ENCODE measurements at places on chromosomes 11 and 22.

DNA sequence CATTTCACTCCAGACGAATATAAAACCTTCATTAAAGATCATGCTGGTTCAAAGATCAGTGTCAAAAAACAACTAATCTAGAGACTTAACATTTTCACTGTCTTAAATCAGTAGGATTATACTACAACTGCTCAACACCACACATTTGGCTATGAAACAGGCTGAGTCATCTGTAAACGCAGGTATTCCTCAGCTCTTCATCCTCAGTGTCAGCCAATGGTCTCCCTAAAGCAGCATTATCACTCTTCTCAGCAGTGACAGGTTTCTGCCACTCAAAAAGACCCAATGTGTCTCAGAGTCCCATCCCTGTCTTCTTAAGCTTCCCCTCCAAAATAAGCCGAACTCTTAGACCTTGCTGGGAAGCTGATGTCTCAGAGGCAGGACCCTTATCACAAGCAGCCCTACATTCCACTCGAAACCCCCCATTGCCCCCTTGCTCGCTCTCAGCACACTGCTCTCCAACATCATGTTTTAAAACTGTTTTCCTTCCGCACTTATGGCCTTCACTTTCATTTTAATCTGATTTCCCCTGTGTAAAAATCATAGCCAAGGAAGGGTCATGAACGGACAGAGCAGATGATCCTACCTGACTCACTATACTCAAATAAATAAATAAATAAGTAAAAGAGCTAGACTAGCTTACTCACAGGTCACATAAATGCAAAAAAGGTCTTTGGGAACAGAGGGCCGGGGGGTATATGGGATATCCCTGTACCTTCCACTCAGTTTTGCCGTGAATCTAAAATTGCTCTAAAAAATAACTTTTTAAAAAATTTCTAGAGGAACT, 23.0 kb downstream of the CDON start:
- no peak for DNase-seq

- no peak for DNase-seq
These were observed 1.4 kb downstream of the PRR14L start for GRCh38 chr22:31748490-31748889.

GRCh38 chr11:68275721-68276507, 4.1 kb upstream of the C11orf24 start:
- no peak for DNase-seq

- no peak for DNase-seq
These were observed 9.6 kb upstream of the CTSD start for GRCh38 chr11:1773131-1773993.

- DNase-seq: peak; percentile 29
These were observed 533.6 kb upstream of the CADM1 start for GRCh38 chr11:116037861-116038260.

DNA sequence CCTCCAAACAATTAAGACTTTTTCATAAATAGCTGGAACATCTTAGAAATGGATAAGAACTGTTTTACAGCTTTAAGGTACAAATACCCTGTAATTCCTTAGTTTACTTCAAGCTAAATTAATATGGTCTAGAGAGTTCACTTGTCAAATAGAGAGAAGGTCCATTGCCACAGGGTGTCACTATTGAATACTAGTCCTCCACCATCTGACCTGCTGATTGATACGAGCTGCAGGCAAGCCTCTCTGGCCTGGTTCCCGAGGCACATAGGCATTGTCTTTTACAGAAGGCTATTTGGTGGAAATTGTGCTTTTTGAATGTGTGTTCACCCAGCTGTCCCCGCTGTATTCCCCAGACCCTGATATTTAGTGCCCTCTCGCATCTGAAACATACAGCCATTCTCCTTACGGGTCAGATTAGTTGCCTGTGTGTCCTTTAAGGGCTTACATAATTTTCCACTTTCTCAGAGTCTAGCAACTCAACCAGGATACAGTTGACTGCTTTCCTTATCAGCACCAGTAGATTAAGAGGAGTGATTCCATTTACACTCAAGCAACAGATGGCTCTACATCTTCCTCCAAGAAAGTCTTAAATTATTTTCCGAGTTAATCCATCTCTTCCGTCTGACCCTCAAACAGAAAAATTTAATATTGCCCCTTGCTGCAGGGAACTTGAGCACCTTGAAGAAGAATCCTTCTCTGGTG, 788.8 kb upstream of the FAT3 start:
- DNase-seq: no peak

DNA sequence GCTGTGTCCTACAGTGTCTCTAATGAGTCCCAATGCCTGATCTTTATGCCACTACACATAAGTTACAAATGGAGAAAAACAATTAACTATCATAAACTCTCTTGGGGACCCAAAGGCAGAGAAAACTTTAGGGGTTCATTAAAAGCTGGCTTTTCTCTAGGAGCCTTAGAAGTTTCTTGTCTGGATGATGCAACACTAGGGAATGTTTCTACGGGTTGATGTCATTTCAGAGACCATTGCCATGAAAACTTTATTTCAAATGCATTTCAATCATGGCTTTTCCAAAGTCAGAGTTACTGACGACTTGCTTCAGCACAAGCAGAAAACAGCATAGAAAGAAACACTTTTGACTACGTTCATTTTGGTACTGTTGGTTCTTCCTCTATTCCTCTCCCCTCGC, 8.5 kb upstream of the OR8B12 start:
- DNase-seq: no peak

DNA sequence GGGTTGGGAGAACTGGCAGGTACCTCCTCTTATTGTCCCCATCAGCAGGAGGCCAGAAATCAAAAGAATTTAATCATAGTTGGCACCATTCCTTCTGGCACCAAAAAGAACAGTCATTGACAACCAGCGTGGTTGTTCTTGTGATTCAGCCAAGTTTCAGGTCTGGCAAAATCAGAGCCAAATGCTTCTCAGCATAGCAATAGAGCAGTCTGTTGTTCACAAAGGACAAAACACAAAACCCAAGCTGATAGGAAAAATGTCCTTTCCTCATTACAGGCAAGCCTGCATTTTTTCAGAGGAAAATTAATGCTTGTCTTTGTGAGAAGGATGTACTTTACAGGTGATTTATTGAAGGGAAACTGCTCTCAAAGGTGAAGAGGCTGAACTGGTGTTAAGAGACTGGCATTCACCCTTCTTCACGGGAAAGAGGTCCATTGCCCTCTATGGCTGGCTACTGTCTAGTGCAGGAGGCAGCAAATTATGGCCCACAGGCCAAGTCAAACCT, 241.8 kb upstream of the ARHGAP42 start:
- no peak for DNase-seq

- no peak for DNase-seq
These were observed 499.6 kb downstream of the BRD1 start for GRCh38 chr22:49328118-49328475.

DNA sequence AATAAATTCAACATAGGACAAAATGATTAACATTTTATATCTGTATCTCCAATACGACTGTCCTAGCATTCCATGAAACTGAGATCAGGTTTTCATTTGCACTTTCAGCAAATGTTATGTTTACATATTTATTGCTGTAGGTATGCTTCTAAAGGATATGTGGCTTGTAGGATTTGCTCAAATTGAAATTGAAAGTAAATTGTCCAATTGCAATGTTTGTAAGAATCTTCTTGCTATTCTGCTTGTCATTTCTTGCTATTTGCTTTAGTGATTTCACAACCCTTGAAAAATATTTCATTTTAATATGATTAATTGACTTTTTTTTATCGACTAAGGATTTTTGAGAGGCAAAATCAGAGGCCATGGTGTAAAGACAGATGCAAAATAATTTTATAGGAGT, 904.2 kb upstream of the RAG2 start:
- no peak for DNase-seq

GRCh38 chr22:11066458-11067285, 4461.3 kb upstream of the OR11H1 start:
- DNase-seq: peak; percentile 47

- DNase-seq: no peak
These were observed 7.2 kb downstream of the TRPT1 start for GRCh38 chr11:64218628-64219353.

GRCh38 chr11:100687054-100687629, at the start of gene ARHGAP42:
ARHGAP42 (plus strand) TSS chr11:100687288; CDS start chr11:100687679, 391 bp downstream.
- DNase-seq: peak; percentile 95

- peak; percentile 40 for DNase-seq
These were observed 82.6 kb upstream of the SHISAL1 start for GRCh38 chr22:44395118-44396005.

DNA sequence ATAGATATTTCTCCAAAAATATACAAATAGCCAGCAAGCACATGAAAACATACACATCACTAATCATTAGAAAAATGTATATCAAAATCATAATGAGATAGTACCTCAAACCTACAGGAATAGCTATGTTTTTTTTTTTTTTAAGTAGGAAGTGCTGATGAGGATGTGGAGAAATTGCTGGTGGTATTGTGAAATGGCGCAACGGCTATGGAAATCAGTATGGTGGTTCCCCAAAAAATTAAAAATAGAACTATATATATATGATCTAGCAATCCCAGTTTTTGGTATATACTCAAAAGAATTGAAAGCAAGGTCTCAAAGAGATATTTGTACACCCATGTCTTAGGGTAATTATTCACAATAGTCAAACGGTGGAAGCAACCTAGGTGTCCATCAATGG, 46.0 kb upstream of the HIPK3 start:
- DNase-seq: no peak

- DNase-seq: no peak
These were observed 9.4 kb downstream of the RTN4R start for GRCh38 chr22:20258584-20259326.

GRCh38 chr22:26579331-26579886, 10.5 kb downstream of the TPST2 start:
- DNase-seq: no peak

GRCh38 chr11:19228968-19229367, 11.8 kb downstream of the E2F8 start:
- DNase-seq: no peak

DNA sequence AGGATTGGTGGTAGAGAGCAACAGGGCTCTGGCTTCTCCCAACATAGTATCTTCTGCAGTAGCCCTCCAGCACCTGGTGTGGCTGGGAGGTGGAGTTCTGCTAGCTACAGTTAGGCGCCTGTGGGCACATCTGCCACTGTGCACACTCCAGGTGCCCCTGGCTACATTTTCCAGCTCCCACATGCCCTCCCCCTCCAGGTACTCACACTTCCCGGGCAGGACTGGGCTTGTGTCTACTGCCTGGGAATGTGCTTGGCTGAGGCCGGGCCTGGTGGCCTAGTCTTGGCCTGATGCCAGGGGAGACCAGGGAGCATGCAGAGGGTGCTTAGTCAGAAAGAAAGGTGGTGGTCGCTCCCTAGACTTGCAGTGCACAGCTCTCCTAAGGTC, 15.8 kb downstream of the PHLDB1 start:
- no peak for DNase-seq

- DNase-seq: no peak
These were observed 209.9 kb upstream of the NAV2 start for GRCh38 chr11:19502691-19503253.

GRCh38 chr11:68383976-68384501, 71.6 kb downstream of the LRP5 start:
- peak; percentile 74 for DNase-seq

GRCh38 chr11:5004424-5005274, 10.0 kb downstream of the OR51L1 start:
- DNase-seq: peak; percentile 60

GRCh38 chr11:66543263-66544107, 2.4 kb downstream of the ZDHHC24 start:
- peak; percentile 90 for DNase-seq

DNA sequence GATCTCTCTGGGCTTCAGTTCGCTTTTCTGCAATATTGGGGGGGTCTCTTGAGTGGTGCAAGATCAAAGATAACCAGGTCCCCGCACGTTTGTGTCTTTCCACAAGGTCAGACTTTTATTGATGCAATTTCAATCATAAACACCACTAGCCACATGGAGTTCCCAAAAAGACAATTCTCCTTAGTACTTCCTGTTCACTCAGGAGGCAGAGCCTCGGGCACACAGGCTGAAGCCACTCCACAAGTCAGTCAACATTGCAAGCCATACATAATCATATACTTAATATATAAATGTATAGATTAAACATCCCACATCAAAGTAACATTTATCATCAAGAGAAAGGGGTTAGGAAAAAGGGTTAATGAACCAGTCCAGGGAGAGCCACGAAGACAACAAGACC, 12.0 kb downstream of the ST14 start:
- DNase-seq: no peak

DNA sequence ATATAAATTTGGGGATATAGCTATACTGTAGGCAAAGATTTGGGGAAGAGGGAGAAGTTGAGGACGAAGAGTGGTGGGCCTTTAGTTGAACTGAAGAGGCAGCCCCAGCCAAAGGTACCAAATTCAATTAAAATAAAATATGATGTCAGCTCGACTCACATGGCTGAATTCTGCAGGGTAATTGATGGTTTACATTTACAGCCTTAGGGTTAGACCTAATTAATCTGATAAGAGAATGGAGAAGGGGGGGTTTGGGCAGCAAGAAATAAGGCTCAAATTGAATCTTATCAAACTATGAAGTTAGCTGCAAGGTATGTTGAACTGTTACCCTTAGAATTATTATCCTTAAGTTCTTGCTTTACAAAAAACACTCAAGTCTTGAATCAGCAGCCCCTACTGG, 3.6 kb upstream of the HSD17B12 start:
- no peak for DNase-seq

- DNase-seq: peak; percentile 69
These were observed 1.1 kb downstream of the APLP2 start for GRCh38 chr11:130070846-130071200.

DNA sequence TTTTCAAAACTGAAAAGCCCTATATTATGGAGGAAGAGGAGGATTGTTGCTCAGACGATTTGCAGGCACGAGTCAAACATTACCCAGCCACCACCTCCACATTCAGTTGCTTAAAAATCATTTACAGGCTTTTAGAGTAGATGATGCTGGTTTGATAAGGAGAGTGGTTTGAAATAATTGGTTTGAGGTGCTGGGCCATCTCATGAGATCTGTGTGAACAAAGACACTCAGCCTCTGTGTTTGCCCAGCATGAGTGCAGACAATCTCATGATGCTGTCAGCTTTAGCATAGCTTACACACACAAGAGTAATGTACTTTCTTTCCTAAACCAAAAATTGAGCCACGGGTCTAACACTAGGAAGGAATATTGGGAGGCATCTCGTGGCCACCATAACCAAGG, 4.3 kb downstream of the SLC43A3 start:
- DNase-seq: no peak

DNA sequence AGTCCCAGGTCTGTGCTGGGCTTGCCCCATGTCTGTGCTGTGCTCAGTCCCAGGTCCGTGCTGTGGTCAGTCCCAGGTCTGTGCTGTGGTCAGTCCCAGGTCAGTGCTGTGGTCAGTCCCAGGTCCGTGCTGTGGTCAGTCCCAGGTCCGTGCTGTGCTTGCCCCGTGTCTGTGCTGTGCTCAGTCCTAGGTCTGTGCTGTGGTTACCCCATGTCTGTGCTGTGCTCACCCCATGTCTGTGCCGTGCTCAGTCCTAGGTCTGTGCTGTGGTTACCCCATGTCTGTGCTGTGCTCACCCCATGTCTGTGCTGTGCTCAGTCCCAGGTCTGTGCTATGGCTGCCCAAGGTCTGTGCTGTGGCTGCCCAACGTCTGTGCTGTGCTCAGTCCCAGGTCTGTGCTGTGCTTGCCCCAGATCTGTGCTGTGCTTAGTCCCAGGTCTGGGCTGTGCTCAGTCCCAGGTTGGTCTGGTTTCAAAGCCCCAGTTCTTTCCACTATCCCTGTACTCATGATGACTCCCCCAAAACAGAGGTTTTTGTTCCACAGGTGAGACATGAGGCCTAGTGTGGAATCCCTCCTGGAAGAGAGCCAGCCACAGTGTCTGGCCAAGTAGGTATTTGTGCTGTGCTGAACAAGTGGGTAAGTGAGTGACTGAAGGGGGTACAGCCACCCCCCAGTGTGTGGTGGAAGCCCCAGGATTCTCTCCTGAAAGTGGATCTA, 34.8 kb downstream of the IRAG1 start:
- peak; percentile 54 for DNase-seq

GRCh38 chr11:86403458-86403857, 28.8 kb downstream of the CCDC81 start:
- no peak for DNase-seq

Measured in islet precursor cell (in vitro differentiated cells).